ENCODE measurements at places on chromosomes 3 and 15.
A peak's percentile ranks its signal among the peaks of the same experiment; 100 is the strongest.

DNA sequence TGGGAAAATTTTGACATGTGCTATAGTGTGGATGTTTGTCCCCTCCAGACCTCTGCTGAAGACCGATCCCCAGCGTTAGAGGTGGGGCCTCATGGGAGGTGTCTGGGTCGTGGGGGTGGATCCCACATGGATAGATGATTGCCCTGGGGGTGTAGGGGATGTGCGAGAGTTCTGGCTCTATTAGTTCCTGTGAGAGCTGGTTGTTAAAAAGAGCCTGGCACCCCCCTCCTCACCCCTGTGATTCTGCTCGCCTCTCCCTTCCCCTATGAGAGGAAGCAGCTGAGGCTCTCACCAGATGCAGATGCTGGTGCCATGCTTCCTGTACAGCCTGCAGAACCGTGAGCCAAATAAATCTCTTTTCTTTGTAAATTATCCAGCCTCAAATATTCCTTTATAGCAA, 67.4 kb downstream of the ATP10A start:
- DNase-seq: no peak

DNA sequence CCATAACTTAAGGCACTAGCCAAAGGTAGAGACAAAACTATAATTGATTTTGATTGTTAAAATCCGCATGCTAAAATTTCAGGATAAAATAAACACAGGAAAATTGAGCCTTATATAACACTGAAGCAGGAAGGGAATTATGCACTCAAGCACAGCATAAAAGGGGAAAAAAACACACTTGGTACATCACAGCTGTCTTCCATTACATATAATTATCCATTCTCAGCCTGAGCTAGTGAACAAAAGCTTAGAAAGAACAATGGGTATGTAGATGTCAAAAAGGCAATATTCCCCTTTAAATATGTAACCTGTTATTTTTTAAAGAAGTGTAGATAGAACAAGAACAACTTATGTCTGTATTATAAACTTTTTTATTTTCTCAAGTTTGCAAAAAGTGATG, 899.2 kb downstream of the ROBO1 start:
- DNase-seq: no peak

- peak; percentile 30 for DNase-seq
Measured at GRCh38 chr3:53195602-53196574, 34.9 kb downstream of the PRKCD start.

GRCh38 chr3:51908026-51908425, 4.9 kb upstream of the IQCF1 start:
- DNase-seq: no peak

DNA sequence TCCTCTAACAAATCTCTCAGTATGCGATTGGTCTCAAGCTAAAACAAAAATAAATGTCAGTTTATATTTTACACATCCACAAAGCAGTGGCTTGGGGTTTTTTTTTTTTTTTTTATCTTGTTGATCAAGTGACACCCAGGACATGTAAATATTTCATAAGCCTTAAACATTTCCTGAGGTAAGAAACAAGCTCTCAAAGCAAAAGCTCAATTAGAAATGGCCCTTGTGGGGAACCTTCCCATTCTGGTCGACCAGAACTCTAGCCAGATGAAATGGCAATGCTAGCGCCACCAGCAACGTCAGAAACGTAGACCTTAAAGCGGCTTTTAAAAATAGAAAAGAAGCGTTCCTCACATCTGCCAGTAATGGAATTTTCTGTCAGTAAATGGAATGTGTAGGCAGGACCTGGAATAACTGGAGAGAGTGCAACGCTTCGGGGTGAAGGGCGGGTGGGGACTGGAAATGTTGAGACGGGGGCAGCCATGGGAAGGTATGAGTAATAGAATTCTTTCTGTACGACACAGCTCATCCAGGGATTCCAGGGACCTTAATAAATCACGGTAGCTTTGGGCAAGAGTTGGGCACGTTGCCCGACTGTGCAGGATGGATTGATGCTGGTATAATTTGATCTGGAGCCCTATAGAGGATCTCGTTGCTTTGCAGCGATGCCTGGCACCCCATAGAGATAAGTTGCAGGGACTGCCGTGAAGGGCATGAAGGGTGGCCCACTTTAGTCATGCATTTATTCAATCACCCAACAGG, 44.4 kb downstream of the BTD start:
- DNase-seq: no peak

GRCh38 chr15:85793641-85794597, 806 bp downstream of the KLHL25 start:
- peak; percentile 17 for DNase-seq

- no peak for DNase-seq
Measured at GRCh38 chr3:186790261-186790981, 7.0 kb downstream of the EIF4A2 start.

GRCh38 chr3:132261506-132261905, 55.7 kb upstream of the ACP3 start:
- DNase-seq: no peak

GRCh38 chr3:98326945-98327344, 26.7 kb upstream of the OR5K4 start:
- DNase-seq: no peak

- DNase-seq: no peak
Measured at GRCh38 chr3:69738859-69739203, 433 bp upstream of the MITF start.

DNA sequence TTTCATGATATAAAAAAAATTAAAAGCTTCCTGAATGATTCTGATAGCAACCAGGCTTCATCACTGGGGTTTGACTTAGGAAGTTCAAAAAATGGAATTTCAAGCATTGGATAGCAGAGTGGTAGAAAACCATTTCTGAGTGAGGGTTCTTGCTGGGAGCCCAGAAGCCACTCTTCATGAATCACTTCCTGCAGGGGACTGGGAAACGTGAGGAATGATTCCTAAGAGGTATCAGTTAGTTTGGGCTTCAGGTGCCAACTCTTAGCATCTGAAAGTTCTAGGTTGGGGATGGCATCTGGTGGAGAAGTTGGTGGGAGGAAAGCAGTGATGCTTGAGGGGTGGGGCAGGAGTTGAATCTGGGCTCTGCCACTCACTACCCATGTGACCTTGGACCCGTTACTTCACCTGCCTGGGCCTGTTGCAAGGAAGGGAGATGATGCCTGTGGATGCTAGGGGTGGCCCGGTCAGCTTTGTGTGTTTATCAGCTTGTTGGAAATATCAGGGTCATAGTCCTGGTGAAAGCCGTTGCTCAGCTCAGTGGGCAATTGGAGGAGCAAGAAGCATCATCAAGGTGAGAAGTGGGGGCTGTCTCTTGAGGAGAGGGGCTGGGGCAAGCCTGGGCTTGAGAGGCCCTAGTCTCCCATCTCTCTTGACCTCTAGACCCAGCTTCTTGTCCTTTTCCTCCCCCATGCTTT, 37.0 kb upstream of the TNFAIP8L3 start:
- DNase-seq: no peak

- peak; percentile 23 for DNase-seq
Measured at GRCh38 chr3:4835616-4836043, 143.6 kb upstream of the BHLHE40 start.

DNA sequence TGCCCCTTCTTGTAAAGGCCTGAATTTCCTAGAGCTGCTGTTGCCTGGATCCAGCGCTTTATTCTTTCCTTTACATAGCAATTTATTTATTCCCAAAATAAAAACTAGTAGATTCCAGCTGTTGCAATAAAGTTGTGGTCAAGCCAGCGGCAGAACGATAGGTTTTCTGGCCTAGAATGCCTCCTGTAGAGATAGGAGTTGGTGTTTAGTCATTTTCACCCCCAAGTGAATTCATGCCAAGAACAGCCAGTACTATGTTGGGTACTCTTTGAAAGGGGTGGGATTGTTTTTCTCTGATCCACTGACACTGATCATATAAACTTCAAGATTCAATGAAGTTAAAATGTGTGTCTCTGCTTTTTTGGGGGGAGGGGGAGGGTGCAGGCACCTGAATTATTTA, 69.7 kb downstream of the KLHL25 start:
- no peak for DNase-seq

GRCh38 chr15:86125775-86126174, 46.1 kb downstream of the AGBL1 start:
- DNase-seq: no peak

- no peak for DNase-seq
Measured at GRCh38 chr3:7847021-7847420, 654.6 kb upstream of the LMCD1 start.

GRCh38 chr15:55853134-55853533, 110.2 kb upstream of the PRTG start:
- no peak for DNase-seq

- peak; percentile 43 for DNase-seq
Measured at GRCh38 chr15:68819495-68820294, 1.0 kb downstream of the ANP32A start.

DNA sequence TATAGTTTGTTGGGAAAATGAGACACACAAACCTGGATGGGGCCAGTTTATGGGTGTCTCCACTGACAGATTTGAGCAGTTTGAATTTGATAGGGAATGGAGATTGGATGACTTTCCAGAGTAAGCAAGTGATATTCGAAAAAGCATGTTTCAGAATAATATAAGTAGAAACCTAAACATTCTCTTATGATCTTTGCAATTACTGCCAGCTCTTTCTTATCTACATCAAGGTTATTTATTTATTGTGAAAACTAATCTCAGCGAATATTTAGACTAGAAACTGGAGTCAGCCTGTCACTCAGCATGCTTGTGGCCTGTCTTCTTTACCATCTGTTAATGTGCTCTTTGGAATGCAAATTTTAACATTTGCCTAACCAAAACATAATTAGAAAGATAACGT, 57.8 kb upstream of the SPPL2A start:
- no peak for DNase-seq

DNA sequence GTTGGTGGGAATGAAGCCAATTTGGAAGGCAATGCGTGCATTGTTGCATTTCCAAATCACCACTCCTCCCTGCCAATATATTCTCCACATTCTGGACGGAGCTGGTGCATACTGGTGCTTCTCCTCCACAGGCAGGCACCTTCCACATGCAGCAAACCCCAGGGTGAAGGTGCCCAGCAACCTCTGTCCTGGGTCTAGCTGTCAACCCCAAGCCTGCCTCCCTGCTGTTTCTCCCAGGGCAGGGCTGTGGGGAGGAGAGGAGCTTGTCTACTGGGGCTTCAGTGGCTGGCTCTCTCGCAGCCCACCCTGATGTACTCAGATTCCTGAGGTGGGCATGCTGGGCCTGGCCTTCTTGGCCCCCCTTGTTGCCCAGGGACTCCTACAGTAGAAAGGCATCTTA, 20.1 kb downstream of the GASK1A start:
- DNase-seq: no peak

DNA sequence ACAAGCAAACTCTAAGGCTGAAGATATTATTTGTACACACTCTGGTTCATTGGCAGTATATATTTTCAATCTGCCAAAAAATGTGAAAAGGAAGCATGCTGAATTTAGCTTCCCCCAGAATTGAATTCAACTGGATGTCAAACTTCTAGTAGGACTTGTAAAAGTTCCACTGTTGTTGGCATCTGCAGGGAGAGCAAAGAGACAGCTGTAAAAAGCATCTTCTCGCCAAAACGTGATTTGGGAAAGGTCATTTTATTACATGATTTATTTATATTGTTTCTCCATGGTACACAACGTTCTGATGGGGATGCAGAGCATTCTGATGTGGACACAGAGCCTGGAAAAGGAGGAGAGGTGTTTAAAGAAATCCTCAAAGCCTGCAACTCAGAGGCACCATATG, 196.7 kb upstream of the ADAMTS9 start:
- DNase-seq: no peak

- no peak for DNase-seq
Measured at GRCh38 chr15:35931799-35932341, 385.9 kb upstream of the DPH6 start.

DNA sequence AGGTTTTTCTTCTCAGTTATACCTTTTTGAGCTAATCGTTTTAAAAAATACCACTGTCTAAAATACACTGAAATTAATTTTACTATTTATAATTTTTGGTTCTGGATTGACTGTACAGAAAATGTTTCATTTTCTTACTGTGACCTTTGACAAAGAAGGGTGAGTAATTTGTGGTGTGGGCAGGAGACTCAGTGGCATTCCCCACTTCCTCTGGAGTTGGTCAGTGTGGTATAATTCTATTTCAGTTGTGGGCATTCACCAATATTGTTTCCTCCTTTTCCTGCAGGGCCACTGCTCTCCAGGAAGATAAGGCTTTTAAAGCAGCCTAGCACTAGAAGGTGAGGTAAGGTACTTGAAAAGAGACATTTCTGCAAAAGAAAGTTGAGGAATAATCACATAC, 6.5 kb downstream of the DAG1 start:
- DNase-seq: no peak

Data from stimulated activated CD4-positive, alpha-beta T cell treated with anti-CD3 and anti-CD28 coated beads, Interleukin-4, amount 100 ng/mL, for 4 hours (primary cell).